ENCODE measurements at places on chromosomes 1 and 21.

DNA sequence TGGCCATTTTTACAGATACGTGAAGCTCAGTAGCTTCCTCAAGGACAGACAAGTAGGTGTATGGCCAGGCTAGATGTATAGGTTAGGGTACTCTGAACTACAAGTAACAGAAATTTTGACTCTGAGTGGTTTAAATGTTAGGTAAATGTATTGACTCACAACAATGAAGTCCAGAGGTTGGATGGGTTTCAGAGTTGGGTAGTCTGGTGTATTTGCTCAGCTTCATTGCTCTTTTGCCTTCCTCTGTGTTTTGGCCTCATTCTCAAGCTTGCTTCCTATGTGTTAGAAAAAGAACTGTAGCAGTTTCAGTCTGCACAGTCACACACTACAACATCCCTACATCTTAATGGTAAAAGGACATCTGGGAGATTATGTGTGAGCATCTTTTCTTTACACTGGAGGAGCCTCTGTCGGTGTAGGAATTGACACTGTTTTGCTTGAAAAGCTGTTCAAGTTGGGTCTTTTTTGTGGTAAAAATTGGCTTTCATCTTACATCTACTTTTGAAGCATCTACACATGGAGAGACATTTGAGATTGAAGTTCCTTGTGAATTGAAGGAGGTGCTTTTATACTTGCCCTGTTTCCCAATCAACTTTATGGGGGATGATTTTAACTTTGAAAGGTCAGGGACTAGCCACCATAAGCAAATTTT is 64.4 kb downstream of the MAST2 start:
- DNase-seq: no peak

- peak; percentile 72 for DNase-seq
Measured at GRCh38 chr1:39539252-39539790, 37.3 kb downstream of the PABPC4 start.

DNA sequence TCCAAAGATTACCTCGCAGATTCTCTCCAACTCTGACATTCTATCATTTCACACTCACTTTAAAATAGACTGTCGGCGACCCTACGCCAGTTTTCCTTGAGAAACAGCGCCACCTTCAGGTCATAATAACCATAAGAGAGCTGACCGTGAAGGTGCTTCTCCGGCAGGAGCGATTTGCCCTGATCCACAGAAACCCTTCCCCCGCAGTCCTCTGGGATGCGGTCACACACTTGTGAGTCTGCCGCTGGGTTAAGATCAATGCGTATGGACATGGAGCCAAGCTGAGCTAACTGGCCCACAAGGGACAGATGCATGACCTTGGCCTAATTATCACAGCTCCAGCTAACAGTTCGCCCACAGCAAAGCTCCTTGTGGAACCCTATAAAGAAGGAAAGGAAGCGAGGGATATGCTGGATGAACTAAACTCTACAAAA is 32.8 kb upstream of the IFNAR2 start:
- DNase-seq: peak; percentile 33

- no peak for DNase-seq
Measured at GRCh38 chr1:5165762-5166161, 511.4 kb downstream of the AJAP1 start.

- DNase-seq: peak; percentile 7
Measured at GRCh38 chr1:175548774-175549173, 194.6 kb downstream of the TNR start.

DNA sequence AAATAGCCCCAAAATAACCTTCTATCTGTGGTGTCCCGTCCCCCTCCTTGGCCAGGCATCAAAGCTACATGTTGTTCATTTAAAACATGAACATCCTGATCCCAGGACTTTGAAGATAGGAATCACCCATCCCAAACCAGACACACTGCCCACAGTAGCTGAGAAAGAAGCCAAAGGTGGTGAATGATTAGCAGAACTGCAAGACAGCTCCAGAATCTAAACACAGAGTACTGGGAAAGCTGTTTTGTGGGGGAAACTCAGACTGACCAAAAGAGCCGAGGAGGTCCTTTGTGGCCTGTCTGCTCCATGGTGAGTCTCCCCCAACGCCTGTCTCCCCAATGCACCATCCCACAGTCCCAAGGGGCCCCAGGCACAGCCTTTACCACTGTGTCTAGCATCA is 7.3 kb upstream of the TEDDM1 start:
- DNase-seq: no peak

DNA sequence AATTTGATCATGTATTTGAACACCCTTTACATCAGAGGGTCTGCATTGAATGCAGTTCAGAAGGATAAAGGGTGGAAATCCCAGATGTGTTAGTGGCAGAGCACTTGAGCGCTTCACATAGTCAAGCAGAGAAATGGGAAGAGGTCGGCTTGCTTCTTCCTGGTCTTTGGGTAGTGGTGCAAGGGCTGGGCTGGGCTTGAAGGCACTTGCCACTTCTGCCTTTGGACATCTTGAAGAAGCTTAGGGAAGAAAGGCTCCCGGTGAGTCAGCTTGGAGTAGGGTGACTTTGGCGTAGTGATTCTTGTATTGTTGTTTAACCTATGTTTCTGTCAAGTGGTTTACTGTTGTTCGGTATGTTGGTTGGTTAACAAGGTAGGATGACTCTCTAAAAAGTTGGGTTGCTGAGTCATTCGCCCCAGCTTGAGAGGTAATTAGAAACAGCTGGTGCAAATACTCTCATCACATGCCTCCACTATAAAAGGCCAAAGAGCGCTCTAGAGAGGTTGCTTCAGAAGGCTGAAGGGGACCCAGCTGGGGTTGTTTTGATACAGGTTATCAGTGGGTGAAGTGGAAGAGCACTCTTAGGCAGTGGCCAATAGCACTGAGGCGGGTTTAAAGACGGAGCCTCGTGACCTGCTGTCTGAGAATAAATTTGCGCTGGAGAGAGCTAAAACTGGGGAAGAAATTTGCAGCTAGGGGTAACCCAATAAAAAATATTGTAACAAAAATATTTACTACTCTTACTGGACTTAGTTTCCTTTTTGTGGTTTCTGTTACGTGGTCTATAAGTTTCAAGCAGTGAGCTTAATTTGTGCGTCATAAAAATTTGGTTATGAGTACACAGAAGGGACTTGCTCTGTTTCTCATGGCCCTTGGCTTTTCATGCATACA is 1.4 kb downstream of the BACH1 start:
- DNase-seq: no peak

DNA sequence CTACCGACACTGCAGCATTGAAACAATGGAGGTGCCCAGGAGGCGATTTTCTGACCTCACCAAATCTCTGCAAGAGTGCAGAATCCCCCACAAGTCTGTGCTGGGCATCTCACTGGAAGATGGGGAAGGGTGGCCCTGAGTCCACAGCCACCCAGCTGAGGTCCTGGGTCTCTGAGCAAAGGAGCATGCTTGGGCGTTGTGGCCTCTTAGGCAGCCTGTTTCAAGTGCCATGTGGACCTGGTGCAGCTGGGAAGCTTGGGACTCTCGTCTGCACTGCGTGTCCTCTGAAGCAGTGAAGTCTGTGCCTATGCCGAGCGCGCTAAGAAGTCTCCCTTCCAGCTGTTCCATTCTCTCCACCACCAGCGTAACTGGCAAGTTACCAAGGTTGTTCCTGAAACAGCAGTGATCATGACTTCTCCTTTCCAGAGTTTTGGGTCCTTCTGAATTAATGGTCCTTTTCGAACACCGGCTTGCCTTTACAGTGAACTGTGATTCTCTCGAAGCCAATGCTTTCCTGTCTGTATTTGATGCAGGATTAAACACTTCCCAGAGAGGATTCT is 5.0 kb upstream of the PLA2G2C start:
- DNase-seq: no peak

- no peak for DNase-seq
Measured at GRCh38 chr21:44542716-44543115, 2.7 kb upstream of the KRTAP10-1 start.

GRCh38 chr1:33336580-33336979 is 15.7 kb upstream of the A3GALT2 start:
- no peak for DNase-seq

DNA sequence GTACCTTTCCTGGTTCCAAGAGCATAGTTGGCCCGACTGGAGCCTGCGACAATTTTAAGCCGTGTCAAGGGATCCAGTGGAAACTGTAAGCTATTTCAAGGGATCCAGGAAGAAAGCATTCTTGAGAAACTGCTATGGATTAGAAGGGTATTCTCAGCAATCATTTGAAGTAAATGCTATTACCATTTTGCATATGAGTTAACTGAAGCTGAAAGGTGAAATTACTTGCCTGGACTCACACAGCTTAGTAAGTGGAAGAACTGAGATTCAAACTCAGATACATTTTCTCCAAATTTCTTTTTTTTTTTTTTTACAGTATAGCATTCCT is 589 bp downstream of the ZNF684 start:
- DNase-seq: no peak

DNA sequence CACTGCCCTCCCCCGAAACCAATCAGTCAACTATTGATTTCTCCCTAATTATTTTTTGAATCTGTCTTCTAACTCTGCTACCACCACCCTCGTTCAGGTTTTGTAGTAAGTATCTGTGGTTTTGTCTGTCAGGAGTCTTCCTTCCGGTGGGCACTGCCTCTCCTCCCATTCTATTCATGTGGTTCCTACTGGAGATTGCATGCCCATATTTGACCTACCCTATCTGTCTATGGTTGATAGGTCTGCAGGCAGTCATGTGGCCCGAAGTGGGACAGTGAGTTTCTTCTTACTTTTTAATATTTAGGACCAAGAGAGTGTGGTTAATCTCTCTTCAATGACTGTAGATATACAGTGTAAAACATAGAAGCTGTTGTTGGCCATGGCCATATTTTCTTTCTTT is 17.8 kb upstream of the MAST2 start:
- no peak for DNase-seq

Data from substantia nigra (tissue), 51 donors.